ENCODE measurements at places on chromosomes 13 and 19. TPM values are rescaled to one million over a fixed set of nuclear protein-coding genes. Genes with fewer than 3 reads are reported as not detected.

Gene FARSA
- 129 TPM for total RNA-seq

Gene PALM3
- total RNA-seq: 3.3 TPM

Gene PRR22
- 13.5 TPM for total RNA-seq

Gene PSG1
- total RNA-seq: not detected

Gene CBY2
- not detected for total RNA-seq

Gene ADPRHL1
- total RNA-seq: 12.6 TPM

DNA sequence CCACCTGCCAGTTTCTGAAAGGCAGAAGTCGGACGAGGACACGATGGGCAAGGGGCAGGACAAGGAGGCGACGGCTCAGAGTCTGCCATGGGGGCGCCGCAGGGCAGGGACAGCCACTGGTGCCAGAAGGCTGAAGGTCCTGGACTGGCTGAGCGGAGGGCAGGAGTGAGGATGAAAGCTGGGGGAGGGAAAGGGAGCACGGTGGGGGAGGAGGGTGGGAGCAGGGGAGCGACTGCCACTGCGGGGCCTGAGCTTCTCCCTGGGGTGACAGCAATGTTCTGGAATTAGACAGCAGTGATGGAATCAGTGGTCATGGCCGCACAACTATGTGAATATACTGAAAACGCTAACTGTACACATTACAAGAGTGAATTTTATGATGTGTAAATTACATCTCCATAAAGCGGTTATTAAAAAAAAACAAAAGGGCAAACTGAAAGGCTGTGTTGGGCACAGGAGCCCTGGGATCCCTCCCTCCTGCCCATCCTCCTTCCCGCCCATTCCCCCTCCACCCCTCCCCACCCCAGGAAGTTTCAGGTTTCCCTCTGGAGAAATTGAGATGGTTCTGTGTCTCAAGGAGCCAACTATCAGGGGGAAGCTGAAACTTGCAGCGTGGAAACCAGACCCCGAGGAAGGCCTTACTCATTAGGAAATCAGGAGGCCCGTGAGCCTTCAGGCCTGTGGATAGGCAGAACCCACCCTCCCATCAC lies 15.9 kb downstream of the MLLT1 start:
- no peak for DNase-seq

DNA sequence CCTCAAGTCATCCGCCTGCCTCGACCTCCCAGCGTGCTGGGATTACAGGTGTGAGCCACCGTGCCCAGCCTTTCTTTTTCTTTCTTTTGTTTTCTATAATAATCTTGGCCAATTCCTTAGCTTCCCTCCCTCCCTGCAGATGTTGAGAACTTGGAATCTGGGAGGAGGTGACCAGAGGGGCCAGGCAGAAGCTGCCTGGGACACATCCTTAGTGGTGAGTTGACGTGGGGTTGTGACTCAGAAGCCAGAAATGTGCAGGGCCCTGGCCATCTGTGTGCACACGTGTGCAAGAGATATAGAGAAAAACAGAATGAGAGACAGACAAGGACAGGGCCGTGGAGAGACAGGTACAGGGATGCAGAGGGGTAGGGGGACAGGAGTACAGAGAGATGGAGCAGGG lies 154.3 kb downstream of the SIPA1L3 start:
- DNase-seq: no peak

DNA sequence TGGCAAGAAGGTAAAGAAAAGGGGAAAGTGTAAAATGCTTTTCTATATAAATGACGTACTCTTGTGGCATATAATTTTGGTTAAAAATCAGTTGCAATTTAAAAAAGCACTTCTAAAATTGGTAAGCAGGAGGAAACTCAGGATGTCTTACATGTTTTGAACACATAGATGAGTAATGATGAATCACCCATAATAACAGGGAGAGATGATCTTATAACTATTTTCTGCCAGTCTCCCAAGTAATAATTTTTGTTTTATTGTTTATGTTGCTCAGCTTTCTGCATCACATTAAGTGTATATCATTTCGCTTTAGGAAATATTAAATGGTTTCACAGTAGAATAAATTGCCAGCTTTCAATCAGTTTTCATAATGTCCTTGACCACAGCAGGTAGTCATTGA lies 1430.7 kb upstream of the PCDH20 start:
- DNase-seq: peak; percentile 0

DNA sequence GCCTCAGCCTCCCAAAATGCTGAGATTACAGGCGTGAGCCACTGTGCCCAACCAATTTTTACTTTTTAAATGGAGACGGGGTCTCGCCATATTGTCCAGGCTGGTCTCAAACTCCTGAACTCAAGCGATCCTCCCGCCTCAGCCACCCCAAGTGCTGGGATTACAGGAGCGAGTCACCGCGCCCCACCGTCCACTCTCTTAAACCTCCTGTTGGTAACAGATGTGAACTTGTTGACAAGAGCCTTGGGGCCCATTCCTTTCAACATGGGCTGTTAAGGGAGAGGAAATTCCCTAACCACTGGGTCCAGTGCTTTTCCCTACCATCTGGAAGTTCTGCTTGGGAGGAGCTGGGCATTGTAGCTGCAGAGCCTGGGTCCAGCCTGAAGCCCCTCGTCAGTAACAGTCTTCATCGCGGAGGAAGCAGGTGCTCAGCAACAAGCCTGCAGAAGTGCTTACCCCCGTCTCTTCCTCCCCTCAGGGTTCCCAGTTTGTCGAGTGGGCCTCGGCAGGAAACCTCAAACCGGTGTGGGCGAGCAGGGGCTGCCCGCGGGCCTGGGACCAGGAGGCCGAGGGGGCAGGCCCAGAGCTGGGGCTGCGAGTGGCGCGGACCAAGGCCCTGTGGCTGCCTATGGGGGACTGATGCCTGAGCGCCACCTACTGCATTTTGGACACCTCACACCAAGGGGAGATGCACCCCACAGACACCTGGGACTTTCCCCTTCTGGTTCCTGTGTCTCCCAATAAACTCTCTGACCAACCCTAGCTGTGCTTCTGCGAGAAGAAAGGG lies 4.0 kb upstream of the FLT3LG start:
- no peak for DNase-seq

- DNase-seq: no peak
These were observed 26.3 kb downstream of the F2RL3 start for GRCh38 chr19:16915135-16915534.

DNA sequence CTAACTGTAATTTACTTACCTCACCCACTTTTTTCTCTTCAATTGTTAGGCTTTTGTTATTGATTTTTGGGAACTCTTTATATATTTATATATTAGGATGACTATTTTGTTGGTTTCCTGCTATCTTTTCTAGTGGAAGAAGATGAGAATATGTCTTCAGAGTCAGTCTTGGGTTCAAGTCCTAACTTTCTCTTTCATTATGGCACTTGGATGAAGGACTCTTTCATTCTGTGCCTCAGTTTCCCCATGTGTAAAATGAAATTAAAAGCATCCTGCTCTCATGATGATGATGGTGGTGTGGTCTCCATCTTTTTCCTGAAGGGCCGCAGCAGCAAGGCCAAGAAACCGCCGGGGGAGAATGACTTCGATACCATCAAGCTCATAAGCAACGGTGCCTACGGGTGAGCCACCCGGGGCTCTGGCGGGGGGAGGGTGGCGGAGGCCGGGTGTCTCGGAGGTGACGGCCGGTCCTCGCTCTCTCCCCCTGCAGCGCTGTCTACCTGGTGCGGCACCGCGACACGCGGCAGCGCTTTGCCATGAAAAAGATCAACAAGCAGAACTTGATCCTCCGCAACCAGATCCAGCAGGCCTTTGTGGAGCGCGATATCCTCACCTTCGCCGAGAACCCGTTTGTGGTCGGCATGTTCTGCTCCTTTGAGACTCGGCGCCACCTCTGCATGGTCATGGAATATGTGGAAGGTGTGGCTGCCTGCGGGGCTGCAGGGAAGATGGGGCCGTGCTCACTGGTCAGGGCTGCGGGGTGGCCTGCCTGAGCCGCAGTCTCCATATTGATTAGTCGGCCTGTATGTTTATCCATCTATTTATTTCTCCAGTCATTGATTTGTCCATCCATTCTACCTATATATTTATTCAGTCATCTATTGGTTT lies 20.0 kb downstream of the MAST1 start:
- DNase-seq: no peak

- DNase-seq: no peak
These were observed 65.2 kb upstream of the USPL1 start for GRCh38 chr13:30552567-30552966.

GRCh38 chr13:24276306-24276705 lies 33.1 kb upstream of the C1QTNF9 start:
- DNase-seq: no peak

- no peak for DNase-seq
These were observed 29.4 kb downstream of the MARK4 start for GRCh38 chr19:45280471-45280961.

DNA sequence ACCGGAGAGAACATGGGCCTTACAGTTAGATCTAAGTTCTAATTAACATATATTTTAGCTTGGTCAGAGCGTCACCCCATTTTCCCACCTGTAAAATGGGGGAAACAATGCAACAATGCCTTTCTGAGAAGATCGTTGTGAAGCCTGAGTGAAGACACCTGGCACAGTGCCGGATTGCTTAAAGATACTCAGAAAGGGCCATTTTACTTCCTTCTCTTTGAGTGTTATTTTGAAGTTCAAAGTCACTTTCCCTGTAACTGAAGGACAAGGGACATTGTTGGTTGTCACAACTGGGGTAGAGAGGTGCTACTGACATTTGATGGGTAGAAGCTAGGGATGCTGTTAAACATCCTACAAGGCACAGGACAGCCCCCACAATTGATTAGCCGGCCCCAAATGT lies 28.1 kb downstream of the HSPH1 start:
- no peak for DNase-seq

- DNase-seq: no peak
These were observed 73.5 kb downstream of the STK24 start for GRCh38 chr13:98503175-98504028.

DNA sequence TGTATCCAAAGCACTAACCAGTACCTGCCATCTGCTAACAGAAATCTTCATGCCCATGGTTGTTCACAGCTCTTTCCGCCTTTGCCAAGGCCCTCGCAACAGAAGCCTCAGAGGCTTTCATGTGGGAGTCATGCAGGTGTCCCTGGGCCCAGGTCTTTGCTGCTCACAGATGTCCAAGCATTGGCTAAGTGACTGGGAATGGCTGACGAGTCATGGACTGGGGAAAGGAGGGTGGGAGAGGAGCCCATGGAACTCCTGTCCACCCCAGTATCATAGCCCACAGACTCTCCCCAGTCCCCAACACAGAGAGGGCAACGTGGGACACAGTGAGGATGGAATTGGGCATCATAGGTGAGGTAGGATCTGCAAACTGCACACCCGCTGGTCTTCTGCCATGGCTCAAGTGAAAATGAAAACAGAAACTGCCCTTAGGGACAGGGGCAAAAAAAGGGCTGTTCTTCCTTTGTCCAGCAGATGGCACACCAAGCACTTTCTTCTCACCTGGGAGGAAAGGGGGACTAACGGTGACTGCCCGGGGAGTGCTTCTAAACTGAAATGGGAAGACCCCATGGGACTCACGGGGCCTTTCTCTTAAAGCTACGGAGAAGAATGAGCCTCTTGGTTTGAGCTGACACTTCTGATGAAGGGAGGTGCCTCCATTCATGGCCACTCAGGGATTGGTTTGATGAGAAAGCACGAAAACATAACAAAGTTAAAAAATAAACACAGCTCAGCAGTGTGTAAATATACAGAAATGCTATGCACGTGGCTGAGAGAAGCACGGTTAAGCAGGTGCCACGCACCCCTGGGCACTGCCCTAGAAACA lies 11.1 kb upstream of the DHRS12 start:
- peak; percentile 60 for DNase-seq

DNA sequence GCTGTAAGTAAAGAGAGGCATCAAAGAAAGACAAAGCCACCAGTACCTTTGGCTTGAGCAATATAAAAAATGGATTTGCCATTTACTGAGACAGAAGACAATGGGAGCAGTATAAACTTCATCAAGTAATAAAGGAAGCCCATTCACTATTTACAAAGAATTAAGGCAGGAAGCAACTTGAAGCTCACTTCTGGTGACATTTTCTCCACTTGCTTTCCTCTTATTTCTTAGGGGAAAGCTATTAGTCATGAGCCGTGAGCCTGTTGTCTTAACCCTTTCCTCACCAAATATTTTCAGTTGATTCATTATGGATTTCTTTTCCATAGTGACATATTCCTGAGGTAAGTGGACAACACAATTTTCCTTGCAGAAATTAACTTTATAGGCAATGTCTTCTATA lies 156.8 kb downstream of the DNAJC3 start:
- no peak for DNase-seq

GRCh38 chr19:16415806-16416205 lies 56.0 kb downstream of the EPS15L1 start:
- DNase-seq: no peak

- DNase-seq: no peak
These were observed 685.6 kb upstream of the SLITRK1 start for GRCh38 chr13:84567848-84568247.

- no peak for DNase-seq
These were observed 35.3 kb downstream of the RGCC start for GRCh38 chr13:41492432-41493260.

DNA sequence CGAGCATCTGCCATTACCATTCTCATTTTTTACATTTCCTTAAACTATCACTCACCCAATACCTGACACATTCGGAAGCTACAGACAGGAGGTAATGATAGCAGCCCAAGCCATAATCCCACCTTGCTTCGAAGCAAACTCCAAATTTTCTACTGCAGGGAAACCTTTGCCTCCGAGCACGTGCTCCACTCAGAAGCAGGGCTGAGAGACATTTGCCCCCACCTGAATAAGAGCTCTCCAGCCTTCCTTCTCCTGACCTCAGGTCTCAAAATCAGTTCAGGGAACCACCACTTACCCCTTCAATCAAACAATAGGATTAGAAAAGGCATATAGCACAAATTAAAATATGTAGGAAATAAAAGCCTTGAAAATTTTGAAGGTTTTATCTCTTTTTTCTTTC lies 2.3 kb upstream of the DACH1 start:
- DNase-seq: no peak

- DNase-seq: no peak
These were observed 90.0 kb downstream of the TEX29 start for GRCh38 chr13:111410232-111411021.

DNA sequence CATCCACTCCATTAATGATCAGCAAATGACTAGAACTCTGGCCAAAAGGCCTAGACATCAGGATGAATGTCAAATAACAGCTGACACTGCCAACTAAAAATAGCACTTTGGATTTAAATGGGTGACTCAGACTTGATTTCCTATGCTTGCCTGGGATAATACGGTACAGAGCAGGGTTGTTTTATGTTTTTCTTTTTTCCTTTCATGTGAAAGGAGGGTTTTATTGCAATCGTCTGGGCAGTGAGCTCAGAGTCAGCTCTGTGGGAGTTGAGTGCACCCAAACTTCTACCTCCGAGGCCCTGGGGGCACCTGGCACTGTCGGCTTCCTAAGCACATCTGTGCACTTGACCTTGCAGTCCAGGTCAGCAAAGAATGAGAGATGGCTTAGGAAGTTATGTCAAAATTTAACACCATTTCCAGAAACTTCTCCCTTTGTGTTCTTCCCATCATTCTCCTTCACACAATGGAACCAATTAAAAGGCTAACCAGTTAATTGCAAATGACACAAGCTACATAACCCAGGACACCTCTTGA lies 134.1 kb downstream of the LACC1 start:
- DNase-seq: no peak
